Type B pancreatic cell (in vitro differentiated cells): ENCODE measurements at places on chromosomes 2 and 18. TPM values are rescaled to one million over a fixed set of nuclear protein-coding genes. Genes with fewer than 3 reads are reported as not detected.

The TRIM43 gene
- total RNA-seq: not detected in 2 replicates

The TWIST2 gene
- 0.95 and 27.3 TPM in 2 replicates for total RNA-seq

The CFC1 gene
- 25.5 and 27.1 TPM in 2 replicates for total RNA-seq

The PLEK gene
- not detected in 2 replicates for total RNA-seq

The MGAT5 gene
- 33.3 and 37.2 TPM in 2 replicates for total RNA-seq

The NAT8 gene
- total RNA-seq: 0.40 TPM in 1 of 2 replicates, not detected in the other

The HOXD9 gene
- total RNA-seq: 0.19 and 1.5 TPM in 2 replicates

The PARD3B gene
- 12.6 and 15.9 TPM in 2 replicates for total RNA-seq

The ZBTB14 gene
- 11.4 and 12.8 TPM in 2 replicates for total RNA-seq

- DNase-seq: peak; percentile 90
Observed at GRCh38 chr2:240143801-240144648, 3.6 kb upstream of the OTOS start.

DNA sequence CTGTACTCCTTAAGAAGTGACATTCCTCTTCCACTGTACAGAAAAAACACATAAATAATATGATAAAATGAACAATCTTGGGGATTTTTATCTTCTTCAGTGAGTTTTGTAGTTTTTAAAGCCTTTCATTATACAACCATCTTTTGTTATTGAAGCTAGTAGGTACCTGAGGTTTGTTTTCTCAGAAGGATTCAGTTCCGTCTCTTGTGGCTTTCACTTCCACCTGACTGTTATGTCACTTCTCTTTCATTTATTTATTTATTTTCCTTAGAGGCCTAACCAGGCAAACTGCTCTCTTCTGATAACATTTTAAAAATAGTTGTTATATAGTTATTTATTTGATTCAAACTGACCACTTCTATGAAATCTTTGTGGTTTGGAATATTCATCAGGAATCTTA lies 464.2 kb downstream of the CCDC85A start:
- no peak for DNase-seq

GRCh38 chr18:53070788-53071187 lies 730.8 kb downstream of the DCC start:
- no peak for DNase-seq

DNA sequence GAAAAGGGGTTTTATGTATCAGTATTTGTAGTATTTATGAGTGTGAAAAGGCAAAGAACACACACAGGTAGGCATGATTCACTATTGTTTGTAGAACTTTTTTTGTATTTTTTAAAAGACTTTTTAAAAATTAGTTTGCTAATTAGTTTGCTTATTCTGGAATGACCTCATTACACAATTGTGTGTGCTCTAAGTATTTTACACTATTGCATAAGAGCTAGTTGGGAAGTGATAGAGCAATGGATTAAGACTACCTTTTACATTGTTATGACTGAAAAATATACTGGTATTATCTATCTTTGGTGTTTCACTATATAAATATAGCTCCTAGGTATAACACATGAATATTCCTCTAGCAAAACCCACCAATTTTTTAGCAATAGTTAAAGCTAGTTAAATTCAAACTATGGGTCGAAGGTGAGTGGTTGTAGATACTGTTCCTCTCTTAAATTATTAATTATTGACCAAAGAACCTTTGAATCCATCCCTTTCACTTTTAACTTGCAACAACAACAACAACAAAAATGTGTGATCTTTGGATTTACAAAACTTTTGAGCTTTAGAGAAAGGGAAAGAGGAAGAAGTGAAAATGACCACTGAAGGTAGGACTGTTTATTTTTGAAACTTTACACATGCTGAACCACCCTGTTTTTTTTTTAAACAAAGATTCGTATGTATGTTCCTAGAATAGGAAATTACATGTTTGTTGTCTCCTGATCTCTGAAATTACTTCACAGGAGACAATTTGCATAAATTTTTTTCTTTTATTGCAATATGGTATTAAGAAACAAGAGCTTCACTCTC lies 18.7 kb downstream of the ITPRID2 start:
- no peak for DNase-seq

DNA sequence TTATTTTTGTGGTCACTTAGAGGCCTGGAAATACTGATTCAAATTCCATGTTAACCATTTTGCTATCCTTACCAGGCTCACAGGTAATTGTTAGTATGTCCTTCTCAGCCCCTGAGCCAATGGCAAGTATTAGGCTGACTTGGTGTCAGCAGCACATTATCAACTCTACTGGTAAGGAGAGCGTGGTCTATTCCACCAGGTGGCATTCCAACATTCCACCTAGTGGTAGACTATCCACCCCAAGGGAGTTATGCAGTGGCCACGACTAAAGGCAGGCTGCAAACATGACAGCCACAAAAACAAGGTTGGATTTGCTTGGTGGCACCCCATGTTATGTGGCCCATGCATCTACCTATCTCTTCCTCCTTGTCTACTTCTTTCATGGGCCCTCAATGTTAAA lies 31.8 kb upstream of the GCC2 start:
- no peak for DNase-seq

GRCh38 chr18:64011513-64011912 lies 41.6 kb downstream of the SERPINB8 start:
- DNase-seq: no peak

DNA sequence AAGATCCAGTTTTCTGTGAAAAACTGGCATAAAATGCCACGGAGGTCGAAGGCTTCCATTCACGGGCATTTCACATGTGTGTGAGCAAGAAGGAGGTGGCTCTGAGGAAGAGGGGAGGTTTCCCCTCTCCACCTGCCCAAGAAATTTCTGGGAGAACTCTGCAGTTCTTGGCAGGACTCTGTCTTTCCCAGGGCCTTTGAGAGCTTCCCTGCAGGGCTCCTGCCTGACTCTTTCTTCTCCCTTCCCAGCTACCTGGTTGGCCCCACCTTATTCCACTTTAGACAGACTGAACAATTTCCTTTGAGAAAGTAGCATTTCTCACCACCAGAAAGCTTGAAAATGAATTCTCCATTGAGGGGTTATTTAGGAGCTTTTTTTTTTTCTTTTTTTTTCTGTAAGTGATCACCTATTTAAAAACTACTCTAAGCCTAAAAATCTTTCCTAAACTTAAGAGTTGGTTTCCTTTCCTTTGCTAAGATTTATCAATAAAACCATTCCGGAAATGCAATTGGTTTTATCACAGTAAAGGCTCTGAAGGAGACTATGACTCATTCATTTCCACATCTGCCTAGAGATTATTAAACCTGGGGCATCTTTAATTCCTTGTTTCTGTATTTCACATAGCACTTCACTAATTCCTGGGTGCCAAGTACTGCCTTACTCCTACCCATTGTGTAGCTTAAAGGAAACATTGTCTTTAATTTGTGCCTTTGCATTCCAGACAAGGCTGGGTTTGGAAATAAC lies 59.3 kb downstream of the UNC80 start:
- DNase-seq: no peak

GRCh38 chr18:9101730-9102507 lies 580 bp upstream of the NDUFV2 start:
- no peak for DNase-seq

DNA sequence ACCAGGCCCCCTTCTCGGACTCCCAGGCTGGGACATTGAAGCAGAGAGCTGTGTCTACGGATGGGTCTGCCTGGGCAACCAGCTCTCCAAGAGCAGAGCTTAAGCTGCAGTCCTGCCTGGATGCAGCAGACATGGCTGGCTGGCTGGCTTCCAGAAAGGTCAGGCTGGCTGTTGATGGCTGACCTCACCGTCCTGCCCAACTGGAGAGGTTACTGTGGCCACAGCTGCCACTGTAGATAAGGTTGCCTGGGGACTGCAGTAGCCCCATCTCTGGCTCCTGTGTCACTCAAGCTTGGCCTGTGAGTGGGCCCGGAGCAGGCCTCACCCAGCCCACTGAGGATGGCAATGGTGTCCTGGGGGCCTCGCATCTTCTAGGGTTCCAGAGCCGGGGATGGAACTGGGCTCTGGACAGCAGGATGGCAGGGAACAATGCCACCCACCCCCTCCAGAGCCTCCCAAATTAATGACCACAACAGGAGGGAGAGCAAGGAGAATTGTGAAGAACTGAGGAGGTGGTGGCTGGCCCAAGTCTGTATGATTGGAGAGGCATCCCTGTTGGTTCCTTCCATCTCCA lies 37.0 kb upstream of the FOSL2 start:
- DNase-seq: no peak

- no peak for DNase-seq
Observed at GRCh38 chr2:216690853-216691741, 4.3 kb downstream of the IGFBP5 start.

DNA sequence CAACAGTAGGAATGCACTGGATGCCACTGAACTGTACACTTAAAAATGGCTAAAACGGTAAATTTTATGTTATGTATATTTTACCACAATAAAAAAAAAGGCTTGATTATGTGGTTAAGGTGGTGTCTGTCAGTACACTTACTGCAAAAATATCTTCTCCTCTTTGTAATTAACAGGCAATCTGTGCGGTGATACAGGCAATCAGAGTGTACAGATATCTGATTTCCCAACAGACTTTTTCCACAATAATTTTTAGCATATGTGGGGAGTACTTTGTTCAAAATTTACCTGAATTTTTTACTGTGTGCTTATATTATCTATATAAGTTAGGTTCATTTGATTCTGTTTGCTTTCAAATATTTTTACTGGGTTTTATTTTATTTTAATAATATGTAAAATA lies 175.0 kb upstream of the PGAP1 start:
- DNase-seq: no peak

DNA sequence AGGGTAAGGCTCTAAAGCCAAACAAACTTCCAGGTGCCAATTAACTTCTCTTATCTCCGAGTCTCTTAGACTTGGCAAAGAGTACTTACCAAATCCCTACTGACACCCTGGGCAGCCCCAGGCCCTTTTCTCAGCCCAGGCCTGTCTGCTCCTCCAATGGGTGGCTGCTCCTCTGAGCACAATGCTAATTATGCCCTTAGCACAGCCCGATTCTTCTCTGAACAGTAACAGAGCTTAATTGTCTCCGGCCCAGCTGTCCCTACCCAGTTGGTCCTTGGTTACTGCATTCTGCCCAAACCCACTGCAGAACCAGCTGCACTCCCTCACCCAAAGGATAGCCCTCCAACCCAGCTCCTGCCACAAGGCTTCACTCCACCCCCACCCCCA lies 110.3 kb downstream of the SMAD7 start:
- no peak for DNase-seq
